NCI-H1417 (cell line): ENCODE measurements at places on chromosomes 12 and 14.

- DNase-seq, result no peak
Observed at GRCh38 chr12:18983854-18984253, 145.7 kb upstream of the PLEKHA5 start.

GRCh38 chr12:55065535-55065934 lies 45.8 kb downstream of the NEUROD4 start:
- DNase-seq, result no peak

GRCh38 chr12:100955139-100955538 lies 160.6 kb downstream of the ANO4 start:
- DNase-seq, result no peak

- peak; percentile 75 for DNase-seq
Observed at GRCh38 chr12:12265571-12266388, 1.1 kb downstream of the LRP6 start.

DNA sequence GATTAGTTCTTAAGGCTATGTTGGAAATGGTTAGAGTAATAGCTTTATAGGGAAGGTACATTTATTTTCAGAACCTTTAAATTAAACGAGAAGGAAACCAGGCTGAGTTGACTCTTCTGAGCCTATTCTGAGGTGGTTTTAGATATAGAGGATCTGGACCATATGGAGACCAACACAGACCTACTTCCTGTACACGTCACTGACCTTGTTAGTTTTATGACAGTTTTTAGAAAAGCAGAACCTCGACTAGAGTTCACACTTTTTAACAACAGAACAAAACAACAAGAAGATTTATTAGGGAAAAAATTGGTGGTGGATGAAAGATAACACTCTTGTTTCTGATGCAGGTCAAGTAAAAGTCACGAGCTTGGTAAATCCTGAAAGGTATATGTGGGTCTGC lies 107.1 kb downstream of the NPAS3 start:
- DNase-seq, result no peak

GRCh38 chr14:103749860-103750259 lies 34.2 kb downstream of the ZFYVE21 start:
- DNase-seq, result no peak

GRCh38 chr12:31301311-31301710 lies 24.6 kb downstream of the SINHCAF start:
- DNase-seq, result no peak

GRCh38 chr12:12823811-12824210 lies 10.7 kb downstream of the DDX47 start:
- no peak for DNase-seq

- DNase-seq, result no peak
Observed at GRCh38 chr14:71485833-71486232, 446.4 kb upstream of the RGS6 start.

- DNase-seq, result no peak
Observed at GRCh38 chr12:42468341-42468821, 121.2 kb downstream of the PRICKLE1 start.

GRCh38 chr14:61670576-61670975 lies 24.7 kb upstream of the HIF1A start:
- DNase-seq, result no peak

DNA sequence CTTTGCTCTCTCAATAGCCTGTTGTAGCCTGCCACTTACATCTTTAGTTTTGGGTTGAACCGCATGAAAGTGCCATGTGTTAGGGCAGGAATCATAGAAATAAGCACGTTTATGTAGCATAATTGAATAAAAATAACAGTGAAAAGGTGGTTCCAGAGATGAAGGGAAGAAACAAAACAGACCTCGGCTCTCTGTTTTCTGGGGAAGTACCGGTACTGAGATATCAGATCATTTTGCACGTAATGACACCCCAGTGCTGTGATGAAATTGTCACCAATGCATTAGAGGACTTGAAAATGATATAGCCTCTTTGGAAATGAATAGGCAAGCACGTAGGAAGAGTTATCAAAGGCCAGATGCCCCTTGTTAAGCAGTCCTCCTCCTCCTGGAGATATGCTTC lies 42.5 kb upstream of the DLK1 start:
- DNase-seq, result no peak

GRCh38 chr12:99281277-99281676 lies 366.3 kb upstream of the GARIN6 start:
- DNase-seq, result no peak

DNA sequence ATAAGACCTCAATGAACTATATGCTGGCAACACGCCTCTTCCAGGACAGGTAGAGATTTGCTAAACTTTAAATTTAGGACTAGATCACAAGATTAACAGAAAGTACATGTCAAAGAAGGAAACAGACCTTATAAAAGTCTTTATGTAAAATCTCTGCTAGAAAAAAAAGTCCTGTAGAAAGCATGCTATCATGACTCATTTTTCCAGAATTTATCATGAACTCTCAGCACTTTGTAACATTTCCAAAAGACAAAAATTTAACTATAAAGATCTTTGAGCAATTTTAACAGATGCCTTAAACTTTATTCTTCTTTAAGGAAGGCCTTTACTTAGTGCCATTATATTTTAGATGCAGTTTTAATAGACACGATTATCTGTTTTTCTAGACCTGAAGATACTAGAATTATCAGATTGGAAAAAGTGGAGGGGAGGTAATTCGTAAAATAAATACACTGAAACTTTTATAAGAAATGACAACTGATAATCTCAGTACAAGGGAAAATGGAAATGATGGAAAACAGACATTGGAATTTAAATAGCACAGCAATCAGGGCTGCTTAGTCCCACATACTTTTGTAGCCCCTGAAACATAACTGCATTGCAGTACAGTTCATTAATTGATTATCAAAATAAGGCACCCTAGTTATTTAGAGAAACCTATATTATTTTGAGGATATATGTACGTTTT lies 92.0 kb downstream of the TTLL5 start:
- no peak for DNase-seq

DNA sequence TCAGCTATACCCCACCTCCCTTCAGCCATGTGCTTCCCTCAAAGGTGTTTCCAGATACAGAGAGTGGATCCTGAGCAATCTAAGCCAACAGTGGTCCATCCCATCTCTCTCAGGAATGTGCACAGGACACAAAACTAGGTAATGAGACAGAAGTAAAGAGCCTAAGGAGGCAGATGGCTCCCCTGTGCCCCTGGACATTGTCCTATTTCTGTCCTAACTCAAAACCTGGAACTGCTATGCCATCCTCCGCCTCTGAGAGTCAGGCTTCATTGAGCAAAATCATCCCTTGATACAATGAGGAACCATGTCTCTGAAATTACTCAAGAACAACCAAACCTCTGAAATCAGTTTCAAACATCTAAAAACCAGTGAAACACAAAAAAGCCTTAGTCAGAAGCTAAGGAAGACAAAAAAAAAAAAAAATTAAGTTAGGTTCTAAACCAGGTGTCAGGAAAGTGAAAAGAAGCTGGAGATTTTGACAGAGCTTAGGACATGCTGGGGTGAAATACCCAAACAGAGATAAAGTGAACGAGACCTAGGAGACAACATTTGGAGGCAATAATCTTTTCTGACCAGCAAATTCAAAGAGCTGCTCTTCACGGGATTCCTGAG lies 200.3 kb upstream of the PLEKHG7 start:
- peak; percentile 45 for DNase-seq

DNA sequence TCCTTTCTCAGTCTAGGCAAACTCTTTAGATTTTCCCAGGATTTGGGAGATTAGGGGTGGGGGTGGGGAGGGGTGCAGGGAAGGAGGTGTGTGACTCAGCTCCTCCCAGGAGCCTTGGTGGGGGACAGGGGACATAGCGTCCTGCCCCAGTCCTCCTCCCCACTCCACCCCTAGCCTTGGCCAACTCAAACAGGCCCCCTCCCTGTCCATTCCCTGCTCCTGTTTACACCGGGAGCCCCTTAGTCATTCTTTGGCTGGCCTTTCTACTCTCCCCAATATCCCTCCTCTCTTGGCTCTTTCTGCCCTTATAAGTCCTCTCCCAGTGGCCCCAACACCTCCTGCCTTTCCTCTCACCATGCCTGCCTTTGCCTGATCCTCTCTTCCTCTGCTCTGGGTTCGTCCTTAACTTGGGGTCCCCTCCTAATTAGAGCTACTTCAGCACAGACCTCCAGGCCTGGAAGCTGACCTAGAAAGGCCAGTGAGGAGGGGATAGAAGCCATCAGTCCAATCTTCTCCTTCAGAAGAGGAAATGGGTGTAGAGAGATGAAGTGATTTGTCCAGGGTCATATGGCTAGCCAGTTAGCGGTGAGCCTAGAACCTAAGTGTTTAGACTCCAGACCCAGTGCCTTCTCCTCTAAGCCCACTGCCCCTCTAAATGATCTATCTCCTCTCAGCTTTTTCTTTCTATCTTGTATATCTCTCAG lies 2.3 kb upstream of the ITGA5 start:
- DNase-seq, result no peak

DNA sequence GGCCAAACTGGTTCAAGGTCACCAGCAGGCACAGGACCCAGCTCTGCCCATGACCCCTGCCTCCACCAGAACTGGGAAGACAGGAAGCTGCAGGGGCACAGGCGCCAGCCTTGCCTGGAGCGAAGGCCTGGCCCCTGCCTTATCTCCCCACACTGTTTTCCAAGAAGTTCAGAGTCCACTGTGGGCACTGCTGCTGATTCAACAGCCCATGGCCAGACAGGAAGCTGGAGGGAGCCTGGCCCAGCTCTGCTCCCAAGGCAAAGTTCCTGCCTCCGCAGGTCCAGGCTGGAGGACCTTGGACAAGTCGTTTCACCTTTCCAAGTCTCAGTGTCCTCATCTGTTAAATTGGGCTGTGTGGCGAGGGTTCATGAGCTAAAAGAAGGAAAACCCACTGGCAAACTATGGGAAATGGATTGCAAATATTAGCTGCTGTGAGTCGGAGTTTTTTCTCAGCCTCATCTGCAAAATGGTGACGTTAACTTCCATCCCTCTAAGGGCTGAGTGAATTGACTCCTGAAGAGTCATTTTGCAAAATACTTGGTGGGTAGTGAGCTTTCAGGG lies 1.2 kb downstream of the PHETA1 start:
- DNase-seq, result no peak

DNA sequence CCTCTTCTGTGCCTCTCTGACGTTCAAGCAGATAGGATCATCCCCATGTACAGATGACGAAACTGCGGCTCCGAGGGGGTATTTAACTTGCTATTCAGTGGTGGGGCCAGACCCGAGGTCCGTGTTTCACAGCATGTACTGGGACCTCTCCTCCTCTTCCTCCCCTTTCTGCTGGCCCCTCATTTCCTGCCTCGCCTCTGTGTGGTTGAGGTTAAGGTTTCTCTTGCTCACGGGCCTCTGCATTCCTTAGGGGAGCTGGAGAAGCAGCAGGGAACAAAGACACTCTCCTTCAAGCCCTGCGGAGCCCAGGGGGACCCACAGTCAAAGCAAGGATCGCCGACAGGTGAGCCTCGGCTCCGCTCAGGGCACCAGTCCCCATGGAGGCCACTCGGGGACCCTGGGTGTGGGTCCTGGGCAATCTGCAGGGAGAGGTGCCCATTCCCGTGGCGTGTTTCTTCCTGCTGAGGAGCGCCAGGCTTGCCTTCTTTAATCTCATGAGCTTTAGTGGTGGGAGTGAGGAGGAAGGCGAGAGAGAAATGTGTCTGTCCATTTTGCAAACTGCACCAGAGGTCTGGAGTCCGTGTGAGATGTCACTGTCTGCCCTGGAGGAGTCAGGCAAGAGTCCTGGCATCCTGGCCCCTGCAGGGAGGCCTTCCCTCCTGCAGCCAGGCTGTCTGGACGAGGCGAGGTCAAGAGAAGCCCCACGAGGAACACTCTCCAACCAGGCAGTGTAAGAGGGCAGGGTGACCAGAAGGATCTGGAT lies 45.0 kb downstream of the SLC6A12 start:
- no peak for DNase-seq

DNA sequence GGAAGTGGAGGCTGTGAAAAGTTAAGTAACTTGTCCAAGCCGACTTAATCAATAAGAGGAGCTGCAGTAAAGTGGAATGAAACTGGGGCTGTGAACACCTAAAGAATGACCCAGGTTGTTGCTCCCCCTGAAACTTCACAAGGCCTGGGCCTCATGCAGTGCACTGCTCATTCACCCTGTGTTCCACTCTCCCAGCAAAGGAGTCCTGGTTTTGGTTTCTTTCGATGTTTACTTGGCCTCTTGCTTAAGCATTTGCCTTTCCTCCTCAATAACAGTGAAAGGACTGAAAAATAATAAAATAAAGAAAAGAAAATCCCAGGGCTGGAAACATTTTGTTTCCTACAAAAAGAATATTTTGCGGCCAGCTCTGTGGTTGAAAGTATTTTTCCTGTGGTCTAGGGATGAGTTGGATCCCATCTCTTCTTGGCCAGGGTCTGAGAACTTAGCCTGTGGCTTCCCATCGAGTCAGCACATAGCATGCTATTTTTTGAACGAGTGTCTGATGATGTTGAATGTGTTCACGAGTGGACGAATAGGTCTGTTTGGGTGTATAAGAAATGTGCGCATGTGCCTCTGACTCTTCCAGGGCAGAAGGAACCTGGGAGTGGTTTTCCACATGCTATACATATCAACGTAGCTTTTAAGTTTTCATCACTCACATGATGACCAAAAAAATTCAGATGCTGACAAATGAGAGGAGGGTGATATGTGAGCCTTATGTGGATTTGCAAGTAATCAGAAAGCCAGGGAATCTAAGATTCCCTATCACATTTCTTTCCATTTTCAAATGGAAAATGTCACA lies 349.8 kb downstream of the ZFP36L1 start:
- no peak for DNase-seq

DNA sequence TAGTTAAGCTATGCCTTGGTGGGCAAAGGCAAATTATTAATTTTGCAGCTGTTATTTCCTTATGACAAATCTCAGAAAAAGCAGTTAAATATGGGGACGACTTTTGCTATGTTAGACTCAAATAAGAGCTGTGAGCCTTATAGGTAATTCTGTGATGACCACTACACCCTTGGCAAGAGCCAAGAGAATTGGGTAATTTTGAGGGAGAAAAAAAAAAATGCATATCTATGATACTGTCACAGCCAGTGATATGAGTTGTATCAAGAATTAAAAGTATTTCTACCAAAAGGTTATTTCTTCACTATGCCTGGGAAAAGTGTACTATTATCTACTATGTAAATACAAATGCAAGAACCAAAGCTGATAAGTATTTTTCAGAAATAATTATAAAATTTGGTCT lies 43.9 kb downstream of the SCAF11 start:
- no peak for DNase-seq

DNA sequence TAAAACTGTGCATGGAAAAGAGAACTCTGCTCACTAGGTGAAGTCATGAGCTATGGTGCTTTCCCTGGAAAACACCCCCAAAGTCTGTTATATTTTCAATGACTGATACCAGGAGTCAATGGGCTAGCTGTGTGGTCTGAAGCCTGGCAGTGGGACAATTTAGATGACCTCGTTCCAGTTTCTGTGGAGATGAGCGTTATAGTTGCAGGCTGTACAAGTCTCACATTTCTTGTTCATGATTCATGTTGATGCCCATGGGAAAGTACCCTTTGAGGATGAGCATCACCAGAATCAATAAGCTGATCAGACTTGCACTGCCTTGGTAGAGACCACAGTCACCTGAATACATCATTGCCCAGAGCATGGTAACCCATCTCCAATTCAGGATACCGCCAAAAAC lies 70.7 kb downstream of the NOVA1 start:
- no peak for DNase-seq
